ENCODE measurements at places on chromosomes 5 and 9. TPM values are rescaled to one million over a fixed set of nuclear protein-coding genes. Genes with fewer than 3 reads are reported as not detected.

Gene MRPL41
- 133 TPM for total RNA-seq

DNA sequence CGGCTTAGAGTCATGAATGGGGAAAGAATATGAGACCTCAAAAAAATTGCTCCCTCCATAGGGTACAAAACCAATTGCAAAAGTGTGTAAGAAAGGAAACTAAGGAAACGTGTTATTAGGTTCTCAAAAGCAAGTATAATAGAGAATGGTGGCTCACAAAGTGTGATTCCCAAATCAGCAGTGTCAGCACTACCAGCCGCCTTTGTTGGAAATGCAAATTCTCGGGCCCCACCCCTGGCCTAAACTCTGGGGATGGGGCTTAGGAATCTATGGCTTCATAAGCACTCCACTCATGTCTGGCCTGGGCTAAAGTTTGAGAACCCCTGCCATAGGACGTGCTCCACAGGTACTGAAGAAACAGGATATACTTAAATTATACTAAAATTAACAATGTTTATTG lies 1.6 kb upstream of the CCDC69 start:
- no peak for DNase-seq

- no peak for DNase-seq
Observed at GRCh38 chr9:98010445-98010844, 27.3 kb downstream of the ANP32B start.

- DNase-seq, result no peak
Observed at GRCh38 chr5:18023986-18024385, 389.7 kb downstream of the TAF11L14 start.

Gene RNF183
- total RNA-seq, result 0.57 TPM
